ENCODE measurements at places on chromosomes 2 and 18. TPM values are rescaled to one million over a fixed set of nuclear protein-coding genes. Genes with fewer than 3 reads are reported as not detected.

GRCh38 chr18:3179430-3180089 is 40.2 kb downstream of the MYOM1 start:
- DNase-seq: no peak

DNA sequence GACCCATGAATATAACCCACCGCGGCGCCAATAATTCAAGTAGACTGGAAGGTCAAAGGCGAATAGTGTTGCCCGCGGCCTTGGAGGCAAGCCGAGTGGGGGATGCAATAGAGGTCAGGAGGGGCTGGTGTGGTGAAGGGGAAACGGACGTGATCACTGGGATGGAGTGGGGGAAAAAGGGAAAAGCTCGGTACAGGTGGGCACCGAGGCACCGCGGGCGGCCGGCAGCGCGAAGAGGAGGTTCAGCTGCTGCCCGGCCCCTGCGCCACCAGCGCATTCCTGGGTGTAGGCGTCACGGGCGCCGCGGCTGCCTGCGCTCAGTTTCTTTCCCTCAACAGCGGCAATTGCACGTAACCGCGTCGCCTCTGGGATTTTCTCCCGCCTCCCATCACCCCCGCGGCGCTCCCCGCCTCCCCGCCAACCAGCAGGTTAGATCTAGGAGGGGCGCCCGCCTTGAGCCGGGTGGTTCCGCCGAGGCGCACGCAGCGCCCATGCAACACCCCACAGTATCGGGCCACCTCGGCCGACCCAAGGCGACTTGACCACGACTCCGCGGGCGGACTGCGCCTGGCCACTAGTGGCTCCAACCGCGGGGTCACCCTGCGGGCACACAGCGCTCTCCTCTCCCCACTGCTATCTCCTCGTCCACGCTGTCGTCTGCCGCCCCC is 1.5 kb downstream of the RND3 start:
- peak; percentile 82 for DNase-seq

GRCh38 chr18:42092848-42093247 is 137.8 kb downstream of the PIK3C3 start:
- no peak for DNase-seq

- DNase-seq: peak; percentile 56
Observed at GRCh38 chr2:241494311-241494908, 14.0 kb downstream of the STK25 start.

The RAD51AP2 gene
- not detected for total RNA-seq

All from mucosa of descending colon (tissue), 3 donors.